CD4-positive, alpha-beta T cell treated with Interleukin-15 for 4 hours (primary cell): ENCODE measurements at places on chromosomes 16 and 17.

DNA sequence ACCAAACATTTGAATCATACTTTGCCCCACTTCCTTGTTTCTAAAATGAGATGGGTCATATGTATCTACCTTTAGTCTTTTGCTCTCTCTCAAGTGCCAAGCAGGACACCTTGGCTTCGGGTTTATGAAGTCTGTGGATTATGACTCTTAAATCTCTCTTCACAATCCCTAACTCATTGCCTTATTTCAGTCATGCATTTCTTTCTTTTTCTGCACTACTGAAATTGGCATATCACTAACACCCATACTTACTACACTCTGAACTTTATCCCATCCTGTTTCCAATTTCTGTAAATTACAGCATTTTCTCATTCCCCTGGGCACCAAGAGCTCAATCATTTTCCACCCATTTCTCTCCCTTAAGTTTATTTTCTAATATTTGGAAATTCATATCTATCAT is 42.0 kb downstream of the ABCA9 start:
- DNase-seq: no peak

DNA sequence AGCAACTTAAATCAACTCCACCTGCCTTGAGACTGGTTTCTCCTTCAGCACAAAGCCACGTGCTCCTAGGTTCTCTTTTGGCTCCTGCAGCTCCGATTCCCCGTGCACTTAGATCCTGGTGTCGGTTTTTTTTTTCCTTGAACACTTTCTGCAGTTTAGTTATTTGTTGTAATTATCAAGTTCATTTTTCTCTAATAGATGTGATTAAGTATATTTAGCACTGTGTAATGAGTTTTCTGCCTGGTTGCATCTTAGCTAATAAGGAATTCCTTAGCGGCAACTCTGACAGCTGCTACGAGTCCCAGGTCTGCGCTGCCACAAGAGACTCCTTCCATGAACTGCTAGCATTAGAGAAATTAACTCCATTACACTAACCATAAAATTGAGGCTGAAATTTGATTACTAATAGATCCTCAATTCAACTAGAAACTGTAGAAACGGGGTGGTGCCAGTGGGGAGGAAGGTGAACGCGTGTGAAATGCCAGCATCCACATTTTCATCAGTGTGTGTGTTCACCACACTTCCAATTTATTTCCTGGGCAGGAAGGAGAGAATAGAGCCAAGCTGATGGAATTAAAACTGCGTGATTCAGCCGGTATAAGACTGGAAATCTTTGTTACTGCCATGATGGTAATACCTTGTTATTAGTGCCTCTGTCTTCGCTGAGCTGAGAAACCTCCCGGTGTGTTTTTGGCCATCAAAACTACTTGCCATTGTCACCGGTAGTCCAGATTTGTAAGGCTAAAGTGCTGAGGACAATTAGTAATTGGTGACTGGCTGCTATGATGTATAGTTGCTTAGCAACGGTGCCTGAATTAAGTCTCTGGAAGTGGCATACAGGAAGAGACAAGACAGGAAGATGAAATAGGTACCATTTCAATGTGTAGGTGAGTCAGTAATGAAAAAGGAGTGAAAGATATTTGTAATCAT is 232.4 kb downstream of the IRX3 start:
- DNase-seq: no peak

DNA sequence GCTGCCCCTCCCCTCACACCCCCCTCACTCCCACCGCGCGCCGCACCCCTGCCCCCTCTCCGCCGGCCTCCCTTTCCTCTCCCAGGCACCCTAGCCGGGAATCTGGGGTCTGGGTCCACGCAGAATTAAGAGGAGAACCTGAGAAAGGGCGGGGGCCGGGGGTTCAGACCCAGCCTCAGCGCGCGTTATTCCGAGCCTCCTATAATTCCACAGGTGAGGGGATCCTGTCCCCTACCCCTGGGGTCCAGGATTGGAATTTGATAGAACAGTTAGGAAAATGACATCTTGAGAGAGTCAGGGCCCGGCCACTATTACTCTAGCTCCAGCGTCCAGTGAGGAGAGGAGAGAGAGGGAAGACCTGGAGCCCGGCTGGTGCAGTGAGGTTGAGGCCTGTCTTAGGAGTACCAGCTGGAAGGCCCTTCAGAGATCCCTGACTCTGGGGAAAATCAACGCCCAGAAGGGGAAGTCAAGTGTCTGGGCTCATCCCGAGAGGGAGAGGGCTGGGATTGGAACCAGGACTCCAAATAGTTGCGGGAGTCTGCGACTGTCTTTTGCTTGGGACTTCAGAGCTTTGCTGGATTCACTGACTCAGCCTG is 17.3 kb downstream of the GRB7 start:
- DNase-seq: no peak

DNA sequence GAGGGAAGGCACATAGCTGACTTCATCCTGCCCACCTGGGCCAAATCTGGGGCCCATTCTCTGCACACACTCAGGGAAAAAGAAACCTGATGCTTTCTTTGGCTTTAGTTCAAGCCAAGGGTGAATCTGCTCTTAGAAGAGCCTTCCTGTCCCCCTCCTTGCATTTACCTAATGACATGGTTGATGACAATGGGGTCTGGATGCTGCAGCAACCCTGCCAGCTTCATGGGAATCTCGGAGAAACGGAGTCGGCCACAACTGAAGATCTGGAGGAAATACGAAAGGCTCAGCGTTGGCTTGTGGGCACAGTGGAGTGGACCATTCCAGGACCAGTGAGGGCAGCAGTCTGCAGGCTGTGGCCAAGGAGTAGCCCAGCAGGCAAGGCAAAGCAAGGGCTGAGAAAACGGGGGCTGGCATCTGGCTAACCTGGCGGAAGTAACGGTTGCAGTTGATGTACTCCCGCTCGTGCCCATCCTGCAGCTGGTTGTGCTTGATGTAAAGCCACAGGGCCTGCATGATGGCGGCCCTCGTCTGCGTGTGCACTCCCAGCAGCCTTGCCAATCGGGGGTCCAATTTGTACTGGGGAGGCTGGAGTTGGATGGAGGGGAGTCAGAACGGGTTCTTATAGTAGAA is 6.4 kb upstream of the FTSJ3 start:
- DNase-seq: no peak

GRCh38 chr16:89370081-89370511 is 120.3 kb downstream of the ANKRD11 start:
- no peak for DNase-seq

- DNase-seq: no peak
These were observed 23.5 kb upstream of the ZFPM1 start for GRCh38 chr16:88429387-88430184.
